ENCODE measurements at places on chromosomes 7 and 10. TPM values are rescaled to one million over a fixed set of nuclear protein-coding genes. Genes with fewer than 3 reads are reported as not detected.

GRCh38 chr7:5302577-5302976, 19.8 kb downstream of the SLC29A4 start:
- no peak for DNase-seq

- no peak for DNase-seq
Measured at GRCh38 chr10:26881600-26882331, 21.0 kb upstream of the ABI1 start.

- DNase-seq: no peak
Measured at GRCh38 chr10:6197321-6197720, 5.4 kb upstream of the PFKFB3 start.

- no peak for DNase-seq
Measured at GRCh38 chr10:33315891-33316290, 18.6 kb downstream of the NRP1 start.

Gene PPP1R3C
- 222 TPM for total RNA-seq

Gene ARMS2
- total RNA-seq: not detected

Measured in right cardiac atrium (tissue), 5 donors.